ENCODE measurements at places on chromosomes 13 and 19.
A peak's percentile ranks its signal among the peaks of the same experiment; 100 is the strongest.

DNA sequence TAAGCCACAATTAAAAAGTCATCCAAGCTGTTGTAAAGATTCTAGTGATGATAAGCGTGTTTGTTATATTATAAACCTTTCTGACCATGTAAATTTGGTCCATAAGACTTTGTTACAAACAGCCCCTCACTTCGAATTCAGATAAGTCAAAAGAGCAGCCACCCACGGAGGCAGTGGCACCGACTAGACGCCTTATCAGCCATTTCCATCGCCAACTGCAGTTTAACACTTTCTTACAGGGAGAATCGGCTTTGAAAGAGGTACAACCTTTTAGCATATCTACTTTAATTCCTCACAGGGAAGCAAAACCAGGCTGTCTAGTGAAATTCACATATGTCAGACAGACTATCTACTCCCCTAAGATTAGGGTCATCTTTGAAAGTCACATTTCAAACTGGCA lies 47.5 kb downstream of the SOX21 start:
- DNase-seq, result no peak

- no peak for DNase-seq
Observed at GRCh38 chr19:14061081-14061749, 661 bp downstream of the PALM3 start.

DNA sequence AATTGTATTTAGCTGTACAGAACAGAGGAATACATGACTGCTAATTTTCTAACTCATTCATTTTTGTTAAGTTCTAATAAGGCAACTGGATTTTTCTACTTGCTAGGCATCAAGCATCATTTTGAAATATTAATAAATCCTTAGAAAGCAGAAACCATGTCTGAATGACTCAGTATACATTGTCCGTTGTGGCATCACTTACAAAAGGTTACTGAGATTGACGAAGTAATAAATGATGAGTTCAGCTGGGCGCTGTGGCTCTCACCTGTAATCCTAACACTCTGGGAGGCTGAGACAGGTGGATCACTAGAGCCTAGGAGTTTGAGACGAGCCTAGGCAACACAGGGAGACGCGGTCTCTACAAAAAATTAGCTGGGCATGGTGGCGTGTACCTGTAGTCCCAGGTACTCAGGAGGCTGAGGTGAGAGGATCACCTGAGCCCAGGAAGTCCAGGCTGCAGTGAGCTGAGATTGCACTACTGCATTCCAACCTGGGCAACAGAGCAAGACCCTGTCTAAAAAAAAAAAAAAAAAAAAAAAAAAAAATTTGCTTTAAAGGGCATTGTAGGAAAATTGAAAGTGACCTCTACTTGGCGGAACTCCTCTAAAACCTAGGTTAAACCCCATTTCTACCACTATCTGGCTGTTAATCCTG lies 36.6 kb downstream of the LHFPL6 start:
- DNase-seq, result no peak

GRCh38 chr19:16834747-16835146 lies 5.5 kb downstream of the SIN3B start:
- DNase-seq, result no peak

GRCh38 chr19:46823049-46823448 lies 27.6 kb downstream of the AP2S1 start:
- DNase-seq, result no peak

GRCh38 chr19:18379803-18380747 lies 5.9 kb upstream of the GDF15 start:
- DNase-seq, result no peak

DNA sequence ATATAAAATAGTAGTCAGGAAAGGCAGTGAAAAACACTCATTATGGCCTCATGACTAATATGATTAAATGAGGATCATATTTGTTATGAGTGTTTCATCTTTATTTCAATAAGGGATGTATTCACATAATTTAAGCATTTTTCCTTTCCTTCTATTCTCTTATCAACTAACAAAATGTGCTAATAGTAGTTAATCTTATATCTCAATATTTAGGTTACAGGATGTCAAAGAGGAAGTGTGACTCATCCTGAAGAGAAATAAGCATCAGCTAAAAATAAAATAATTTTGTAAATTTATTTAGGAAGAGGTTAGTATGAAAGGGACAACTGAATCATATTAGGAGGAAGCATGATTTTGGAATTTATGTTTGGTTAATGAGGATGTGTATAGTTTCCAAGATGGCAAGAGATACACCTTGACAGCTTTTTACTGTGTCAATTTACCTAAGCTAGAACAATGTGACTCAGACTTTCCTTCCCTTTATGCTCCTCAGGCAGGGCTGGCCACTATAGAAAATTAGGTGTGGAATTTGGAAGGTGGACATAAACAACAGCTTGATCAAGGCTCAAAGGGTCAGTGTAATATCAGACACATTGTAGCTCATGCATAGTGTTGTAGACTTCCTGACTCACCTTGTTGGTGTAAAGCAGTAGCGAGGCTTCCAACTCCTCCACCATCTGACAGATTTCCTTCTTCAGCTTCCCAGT lies 172.7 kb downstream of the SLITRK1 start:
- no peak for DNase-seq

GRCh38 chr19:18340990-18341868 lies 831 bp downstream of the PGPEP1 start:
- DNase-seq, result no peak

GRCh38 chr13:57314897-57315520 lies 148.0 kb downstream of the PRR20E start:
- peak; percentile 6 for DNase-seq
